ENCODE measurements at places on chromosomes 2 and 18.
A peak's percentile ranks its signal among the peaks of the same experiment; 100 is the strongest.

GRCh38 chr2:6341588-6342129, 524.0 kb downstream of the CMPK2 start:
- no peak for DNase-seq

- DNase-seq: peak; percentile 11
These were observed 1.2 kb upstream of the NPAS2 start for GRCh38 chr2:100818606-100819369.

GRCh38 chr2:25090801-25091200, 48.9 kb downstream of the EFR3B start:
- DNase-seq: no peak

- DNase-seq: no peak
These were observed 506.1 kb downstream of the BCL11A start for GRCh38 chr2:60047347-60047746.

DNA sequence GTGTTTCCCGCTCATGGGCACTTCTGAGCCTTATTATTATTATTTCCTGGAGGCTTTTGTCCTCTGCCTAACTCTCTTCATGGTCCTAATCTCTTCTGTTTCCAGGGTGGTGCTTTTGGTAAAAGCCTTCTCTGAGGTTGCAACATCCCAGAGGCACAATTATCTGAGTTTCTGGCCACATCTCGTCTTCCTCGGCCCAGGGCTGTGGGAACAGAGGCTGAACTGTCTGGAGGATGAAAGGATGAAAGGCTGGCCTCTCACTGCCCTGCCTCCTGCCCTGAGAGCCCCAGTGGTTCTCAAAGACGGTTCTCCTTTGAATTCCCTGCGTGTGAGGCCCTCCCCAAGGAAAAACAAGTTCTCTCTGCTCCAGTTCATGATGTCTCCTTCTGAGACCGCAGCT, 13.8 kb downstream of the GYPC start:
- DNase-seq: no peak

DNA sequence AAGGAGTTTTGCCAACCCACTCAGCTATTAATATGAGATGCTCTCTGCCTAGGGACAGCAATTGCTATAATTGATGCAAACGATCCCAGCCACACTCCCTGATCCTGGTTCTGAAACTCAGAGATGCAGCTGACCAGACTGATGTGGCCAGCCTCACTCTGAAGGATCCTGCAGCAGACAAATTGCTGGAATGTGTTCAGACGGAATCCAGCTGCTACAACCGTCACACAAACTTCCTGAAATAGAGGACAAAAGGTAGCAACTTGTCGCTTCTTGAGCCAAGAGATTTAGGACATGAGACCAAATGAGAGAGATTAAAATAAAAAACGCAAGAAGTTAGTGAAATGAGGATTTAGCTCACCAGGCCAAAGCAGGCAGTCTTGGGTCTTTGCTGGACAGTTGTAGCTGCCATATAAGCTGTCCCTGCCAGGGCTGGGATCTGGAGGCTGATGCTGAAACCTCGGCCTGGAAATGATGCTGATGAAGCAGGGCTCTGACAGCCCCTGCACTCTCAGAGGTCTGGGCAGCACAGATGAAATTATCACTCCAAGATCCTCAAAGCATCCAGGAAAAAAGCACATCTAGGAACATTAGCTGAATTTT, 8.3 kb upstream of the YWHAQ start:
- DNase-seq: no peak

DNA sequence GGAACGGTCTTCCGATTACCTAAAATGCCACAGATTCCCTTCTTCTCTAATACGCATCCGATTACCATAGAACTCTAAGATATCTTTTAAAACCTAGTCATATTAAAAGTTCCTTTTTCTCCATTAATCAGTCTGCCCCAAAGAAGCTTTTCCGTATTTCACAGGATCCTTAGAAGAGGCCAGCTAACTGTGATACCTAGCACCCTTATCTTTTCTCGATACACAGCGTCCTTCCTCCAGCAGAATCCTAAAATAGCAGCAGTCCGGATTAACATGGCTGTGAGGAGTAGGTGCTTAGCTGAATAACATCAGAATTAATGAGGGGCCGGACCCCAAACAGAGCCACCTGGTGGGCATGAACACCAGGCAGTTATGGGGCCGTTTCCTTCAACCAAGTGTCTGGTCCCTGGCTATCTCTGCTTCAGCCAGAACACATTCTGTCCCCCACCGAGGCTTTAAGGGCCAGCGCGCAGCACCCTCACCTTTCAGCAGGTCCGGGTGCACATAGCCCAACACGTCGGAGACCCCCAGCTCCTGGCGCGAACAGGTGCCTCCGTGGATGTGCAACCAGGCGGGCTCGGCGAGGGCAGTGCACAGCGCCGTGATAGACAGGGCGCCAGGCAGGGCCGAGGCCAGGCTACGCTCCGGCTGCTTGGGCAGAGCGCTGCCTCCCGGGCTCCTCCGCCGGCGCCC, 995 bp downstream of the TMEM127 start:
- DNase-seq: peak; percentile 36

DNA sequence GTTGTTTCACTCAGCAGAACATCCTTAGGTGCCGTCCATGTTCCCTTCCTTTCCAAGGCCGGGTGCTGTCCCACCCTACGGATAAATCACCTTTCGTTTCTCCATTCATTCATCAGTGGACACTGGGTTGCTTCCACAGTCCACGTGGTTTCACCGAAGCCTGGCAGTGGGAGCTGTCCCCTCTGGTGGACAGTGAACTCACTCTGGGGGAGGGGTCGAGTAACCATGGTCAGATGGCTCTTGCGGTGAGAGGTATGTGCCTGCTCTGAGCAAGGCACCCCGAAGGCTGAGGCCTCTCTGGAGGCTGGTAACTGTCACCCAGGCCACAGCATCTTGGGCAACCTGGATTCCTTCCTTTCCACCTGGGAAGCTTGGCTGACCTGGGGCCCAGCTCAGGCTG, 61.5 kb upstream of the TWIST2 start:
- DNase-seq: no peak

DNA sequence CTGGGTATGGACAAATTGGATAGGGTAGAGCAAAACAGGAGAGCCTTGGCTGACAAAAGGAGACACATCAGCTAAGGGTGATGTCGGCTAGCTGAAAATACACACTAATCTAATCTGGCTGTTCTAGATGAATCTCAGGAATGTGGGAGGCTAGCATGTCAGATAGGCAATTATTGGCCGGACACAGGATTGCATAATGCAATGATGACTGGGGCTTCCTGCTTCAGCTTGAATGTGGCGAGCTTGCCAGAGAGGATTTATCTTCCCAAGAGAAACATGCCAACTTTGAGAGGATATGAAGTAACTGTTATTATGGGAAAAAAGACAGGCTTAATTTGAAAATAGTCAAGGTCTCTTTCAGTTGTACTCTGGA, 102.4 kb downstream of the TRIB2 start:
- no peak for DNase-seq

- DNase-seq: no peak
These were observed 64.3 kb upstream of the ATL2 start for GRCh38 chr2:38441346-38441745.

DNA sequence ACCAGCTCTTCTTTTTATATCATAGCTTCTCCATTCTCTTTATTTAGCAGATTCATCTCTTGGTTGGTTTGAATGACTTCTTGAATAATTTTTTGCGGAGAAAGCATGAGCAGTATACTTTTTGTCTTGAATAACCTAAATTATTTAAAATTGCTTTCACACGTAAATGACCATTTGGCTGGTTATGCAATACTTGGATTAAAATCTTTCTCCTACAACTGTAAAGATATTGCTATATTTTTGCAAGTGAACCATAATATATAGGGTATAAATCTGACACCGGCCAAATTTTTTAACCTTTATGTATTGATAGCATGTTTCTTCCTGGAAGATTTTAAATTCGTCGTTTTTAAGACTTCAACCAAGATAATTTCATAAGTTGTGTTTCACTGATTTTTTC, 6.2 kb upstream of the ZSWIM2 start:
- no peak for DNase-seq

GRCh38 chr2:84234103-84234502, 225.0 kb downstream of the SUCLG1 start:
- DNase-seq: no peak

GRCh38 chr2:159449504-159450124, 163.1 kb upstream of the WDSUB1 start:
- peak; percentile 35 for DNase-seq

GRCh38 chr2:216082805-216083204, 1.1 kb downstream of the TMEM169 start:
- peak; percentile 51 for DNase-seq

DNA sequence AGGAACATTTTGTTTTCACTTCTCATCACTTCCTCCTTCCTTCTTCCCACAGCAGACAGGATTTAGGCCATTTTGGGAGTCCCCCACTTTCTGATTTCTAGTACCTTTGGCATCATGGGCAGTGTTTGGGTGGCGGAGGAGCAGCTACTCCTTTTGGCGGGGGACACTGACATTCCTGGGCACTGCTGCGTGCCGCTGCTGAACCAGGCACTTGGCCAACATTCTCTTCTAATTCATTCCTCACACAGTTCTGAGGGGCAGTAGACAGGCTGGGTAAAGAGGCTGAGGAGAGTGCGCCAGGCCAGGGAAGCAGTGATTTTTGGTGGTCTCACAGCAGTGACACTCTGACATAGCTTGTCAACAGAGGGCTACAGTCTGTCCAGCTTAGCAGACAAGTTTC, 270.2 kb downstream of the LOXHD1 start:
- no peak for DNase-seq

DNA sequence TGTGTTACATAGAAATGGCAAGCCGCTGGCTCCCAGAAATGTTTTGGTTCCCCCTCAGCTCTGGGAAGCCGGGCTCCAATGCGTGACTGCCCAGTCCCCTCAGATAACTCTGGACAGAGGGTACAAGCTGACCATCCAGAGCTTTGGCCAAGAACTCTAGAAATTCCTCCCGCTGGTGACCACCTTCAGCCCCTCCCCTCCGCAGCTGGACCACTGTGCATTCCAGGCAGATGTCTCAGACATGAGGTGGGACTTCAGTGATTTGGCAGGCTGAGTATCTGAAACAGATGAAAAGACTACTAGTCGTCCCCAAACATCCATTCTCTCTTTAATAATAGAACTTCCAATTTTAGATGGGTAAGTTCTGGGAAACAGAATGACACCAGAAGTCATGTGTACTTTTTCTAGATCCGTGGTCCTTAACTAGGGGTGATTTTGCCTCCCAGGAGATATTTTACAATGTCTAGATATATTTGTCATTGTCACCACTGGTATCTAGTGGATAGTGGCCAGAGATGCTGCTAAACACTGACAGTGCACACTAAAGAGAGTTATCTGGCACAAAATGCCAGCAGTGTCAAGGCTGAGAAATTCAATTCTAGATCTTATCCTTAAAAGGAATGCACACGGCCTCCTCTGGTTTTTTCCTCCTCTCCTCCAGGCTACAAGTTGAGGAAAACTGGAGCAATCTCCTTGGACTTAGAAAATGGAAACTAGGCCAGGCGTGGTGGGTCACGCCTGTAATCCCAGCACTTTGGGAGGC, 294.3 kb downstream of the SRBD1 start:
- no peak for DNase-seq

DNA sequence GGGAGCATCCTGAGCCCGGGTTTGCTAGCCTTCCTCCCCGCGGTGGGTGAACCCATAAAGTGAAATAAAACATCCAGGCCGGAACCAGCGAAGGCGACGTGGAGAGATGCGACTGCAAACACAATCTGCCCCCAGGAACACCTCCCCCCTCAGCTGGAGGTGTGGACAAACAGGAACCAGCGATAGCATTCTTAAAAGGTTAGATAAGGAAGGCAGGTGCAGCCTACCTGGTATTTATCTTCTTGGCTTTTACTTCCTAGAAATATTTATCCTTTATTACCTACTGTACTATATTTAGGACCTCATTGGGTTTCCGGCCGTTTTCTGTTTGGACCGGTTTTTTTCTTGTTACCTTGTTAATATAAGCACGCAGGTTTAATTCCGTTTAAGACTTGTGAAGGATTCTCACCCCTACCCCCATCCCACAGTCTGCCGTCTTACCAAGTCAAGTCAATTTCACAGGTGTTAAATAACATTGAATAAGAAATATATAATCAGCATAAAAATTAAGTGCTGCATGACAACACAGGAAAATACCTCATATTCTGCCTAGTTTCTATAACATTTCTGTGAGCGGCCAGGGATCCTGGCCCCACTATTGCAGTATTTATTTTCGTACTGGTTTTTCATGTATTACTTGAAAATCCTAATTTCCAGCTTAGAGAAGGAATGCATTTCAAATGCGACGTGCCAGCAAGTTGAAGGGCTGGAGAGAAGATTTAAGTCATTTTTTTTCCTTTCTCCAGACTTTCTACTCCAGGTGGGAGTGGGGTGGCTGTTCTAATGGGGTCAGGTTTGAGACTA, 224.0 kb upstream of the ID2 start:
- DNase-seq: peak; percentile 99

- no peak for DNase-seq
These were observed 348.1 kb downstream of the CCDC85A start for GRCh38 chr2:56531668-56532420.

DNA sequence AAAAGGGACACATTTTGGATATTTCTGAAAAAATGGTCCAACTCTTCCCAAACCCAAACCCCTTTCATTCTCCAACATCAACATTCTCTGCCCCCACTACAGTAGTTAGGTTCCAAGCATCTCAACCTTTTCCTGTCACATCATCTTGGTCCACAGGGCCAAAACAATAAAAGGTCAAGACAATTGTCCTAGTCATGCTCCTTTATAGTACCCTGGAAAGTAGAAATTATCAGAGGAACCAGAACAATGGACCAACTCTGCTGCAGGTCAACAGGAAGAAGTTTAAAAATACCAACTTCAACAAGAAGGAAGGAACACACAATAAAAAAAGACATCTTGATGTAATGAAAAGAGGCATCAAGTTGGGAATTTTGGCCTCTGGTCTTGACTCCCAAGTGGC, 36.1 kb downstream of the CLASP1 start:
- no peak for DNase-seq

DNA sequence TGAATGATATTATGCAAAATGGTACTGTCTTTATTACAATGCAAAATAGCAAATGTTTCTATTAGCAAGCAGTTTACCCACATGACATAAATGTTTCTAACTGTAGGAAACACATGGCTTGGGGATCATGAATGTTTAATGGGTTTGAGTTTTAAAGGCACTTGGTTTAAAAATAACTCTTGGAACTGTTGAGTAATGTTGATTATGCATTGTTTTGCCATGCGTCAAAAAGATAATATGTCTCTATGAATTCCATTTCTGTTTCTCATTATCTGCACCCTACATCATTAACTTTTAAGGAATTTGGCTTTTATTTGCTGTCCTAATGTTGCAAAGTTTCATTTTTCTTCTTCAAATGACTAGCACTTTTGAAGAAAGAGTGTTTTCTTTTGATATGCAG, 1355.5 kb downstream of the SUCLG1 start:
- DNase-seq: no peak

DNA sequence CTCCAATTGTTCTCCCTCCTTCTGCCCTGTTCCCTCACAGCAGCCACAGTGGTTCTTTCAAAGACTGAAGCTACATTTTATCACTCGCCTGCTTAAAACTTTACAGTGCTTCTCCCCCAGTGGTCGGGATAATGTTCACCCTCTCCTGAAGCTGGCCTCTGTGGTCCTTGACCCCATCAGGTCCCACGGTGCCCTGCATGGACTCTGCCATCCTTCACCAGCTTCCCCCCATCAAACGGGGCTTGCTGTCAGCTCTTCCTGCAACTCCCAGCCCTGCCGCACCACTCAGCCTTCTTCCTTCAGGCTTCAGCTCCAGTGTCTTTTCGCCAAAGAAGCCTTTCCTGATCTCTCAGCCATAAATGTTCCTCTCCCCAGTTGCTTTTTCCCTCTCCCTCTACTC, 118.1 kb downstream of the NEDD4L start:
- DNase-seq: no peak

- DNase-seq: no peak
These were observed 69.2 kb downstream of the TRIP12 start for GRCh38 chr2:229852565-229852964.

- no peak for DNase-seq
These were observed 98.4 kb upstream of the RNF152 start for GRCh38 chr18:61991201-61991600.

Measured in NCI-H146 (cell line).